ENCODE measurements at places on chromosomes 7 and 10.

- peak; percentile 70 for DNase-seq
Measured at GRCh38 chr10:70588859-70589570, 13.5 kb downstream of the PRF1 start.

DNA sequence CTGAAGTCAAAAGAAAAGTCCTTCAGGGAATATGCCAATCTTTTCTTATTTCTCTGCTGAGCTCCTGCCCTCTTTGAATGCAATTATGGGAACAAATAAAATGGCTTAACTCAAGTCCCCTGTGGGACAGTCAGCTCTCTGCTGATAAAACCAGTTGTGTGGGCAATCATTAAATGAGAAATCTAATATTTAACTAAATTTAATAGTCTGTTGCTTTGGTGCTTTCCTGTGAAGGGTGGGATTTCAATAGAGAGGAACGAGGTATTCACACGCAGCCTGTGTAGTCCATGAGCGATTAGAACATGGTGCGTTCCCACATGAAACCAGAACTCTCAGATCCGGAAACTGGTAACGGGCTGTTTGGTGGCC lies 138.4 kb downstream of the PAXIP1 start:
- DNase-seq = no peak

DNA sequence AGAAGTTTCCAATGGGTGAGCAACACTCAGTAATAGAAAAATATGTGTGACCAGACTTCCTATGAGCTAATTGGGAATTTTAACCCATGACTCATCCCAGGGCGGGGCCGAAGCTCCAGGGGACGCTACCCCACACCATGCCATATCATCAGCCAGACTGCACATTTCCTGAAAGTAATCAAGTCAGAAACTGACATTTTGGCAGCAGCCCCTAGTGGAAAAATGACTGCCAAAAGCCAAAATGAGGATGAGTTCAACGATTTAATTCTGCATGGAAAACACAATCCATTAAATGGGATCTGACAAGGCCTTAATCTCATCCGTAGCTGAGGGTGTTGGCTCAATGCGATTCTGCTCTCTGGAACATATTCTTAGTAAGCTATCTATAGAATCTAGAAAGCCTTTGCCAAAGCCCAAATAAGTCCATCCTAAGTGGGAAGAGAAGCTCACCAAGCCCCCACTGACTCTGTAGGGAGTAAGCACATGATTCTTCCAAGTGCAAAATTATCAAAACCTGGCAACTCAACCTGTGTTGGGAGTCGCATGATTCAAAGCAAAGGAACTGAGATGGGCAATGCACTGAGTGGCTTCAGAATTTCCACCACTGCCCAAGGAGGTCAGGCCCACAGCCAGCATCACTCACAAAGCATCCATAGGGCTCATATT lies 93.1 kb upstream of the PDE1C start:
- peak; percentile 79 for DNase-seq

DNA sequence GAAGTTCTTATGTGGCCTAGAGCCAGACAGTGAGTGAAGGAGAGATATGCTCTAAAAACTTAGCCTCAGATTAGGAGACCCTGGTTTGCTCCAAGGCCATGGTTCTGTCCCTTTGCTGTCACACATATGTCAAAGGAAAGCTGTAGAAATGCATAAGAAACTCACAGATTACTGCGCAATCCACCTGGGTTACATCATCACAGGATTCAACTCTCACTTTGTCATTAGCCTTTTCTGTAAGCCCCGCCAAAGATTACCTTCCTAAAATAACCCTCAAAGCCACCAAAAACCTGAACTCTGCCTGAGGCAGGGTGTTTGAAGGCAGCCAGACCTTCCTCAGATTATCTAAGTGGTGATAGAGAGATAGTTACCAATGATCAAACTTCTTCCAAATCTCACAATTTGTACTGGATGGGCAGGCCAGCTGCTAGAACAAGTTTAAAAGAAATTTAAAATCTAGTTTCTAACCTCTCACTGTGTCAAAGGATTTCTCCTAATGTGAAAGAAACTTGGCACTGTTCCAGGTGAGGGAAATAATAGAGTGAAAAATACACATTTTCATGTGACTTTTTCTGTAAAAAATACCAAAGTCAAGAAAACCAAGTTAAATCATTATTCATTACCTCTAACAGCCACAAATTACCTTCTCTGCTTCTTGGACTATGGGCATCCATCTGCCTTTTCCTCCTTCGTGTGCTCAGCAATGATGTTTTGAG lies 567.2 kb downstream of the SUGCT start:
- no peak for DNase-seq

GRCh38 chr10:108789919-108790318 lies 1133.4 kb downstream of the XPNPEP1 start:
- no peak for DNase-seq

GRCh38 chr10:34814913-34815184 lies 247 bp downstream of the PARD3 start:
- DNase-seq = no peak

DNA sequence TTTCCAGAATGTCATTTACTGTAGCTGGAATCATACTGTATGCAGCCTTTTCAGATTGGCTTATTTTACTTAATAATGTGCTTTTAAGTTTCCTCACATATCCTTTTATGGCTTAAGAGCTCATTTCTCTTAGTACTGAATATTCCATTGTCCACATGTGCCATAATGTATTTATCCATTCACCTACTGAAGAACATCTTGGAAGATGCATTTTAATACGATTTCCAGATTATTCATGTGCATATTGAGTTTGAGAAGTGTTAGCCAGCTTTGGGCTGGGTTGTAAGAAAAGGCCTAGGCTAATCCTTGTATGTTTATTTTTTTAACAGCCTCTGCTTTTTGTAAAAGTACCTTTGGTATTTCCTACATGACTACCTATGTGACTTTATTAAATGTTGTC lies 109.3 kb upstream of the MDFIC start:
- no peak for DNase-seq

DNA sequence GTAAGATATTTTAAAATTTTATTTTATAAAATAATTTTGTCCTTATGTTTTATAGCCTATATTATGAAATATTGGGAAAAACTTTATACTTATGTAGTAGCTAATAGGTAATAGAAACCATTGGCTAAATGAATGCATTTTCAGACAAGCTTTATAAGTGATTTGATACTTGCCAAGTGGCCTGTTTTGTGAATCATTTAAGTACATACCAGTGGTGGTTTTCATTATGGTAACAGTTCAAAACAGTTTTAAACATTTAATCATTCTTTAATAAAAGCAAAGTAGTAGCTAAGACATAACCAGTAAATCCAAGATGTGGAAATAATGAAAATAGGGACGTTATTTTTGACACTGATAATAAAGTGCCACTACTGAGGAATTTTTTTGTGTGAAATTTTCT lies 182.2 kb downstream of the PHF14 start:
- DNase-seq = no peak

GRCh38 chr10:103791858-103792257 lies 63.5 kb downstream of the SH3PXD2A start:
- no peak for DNase-seq

DNA sequence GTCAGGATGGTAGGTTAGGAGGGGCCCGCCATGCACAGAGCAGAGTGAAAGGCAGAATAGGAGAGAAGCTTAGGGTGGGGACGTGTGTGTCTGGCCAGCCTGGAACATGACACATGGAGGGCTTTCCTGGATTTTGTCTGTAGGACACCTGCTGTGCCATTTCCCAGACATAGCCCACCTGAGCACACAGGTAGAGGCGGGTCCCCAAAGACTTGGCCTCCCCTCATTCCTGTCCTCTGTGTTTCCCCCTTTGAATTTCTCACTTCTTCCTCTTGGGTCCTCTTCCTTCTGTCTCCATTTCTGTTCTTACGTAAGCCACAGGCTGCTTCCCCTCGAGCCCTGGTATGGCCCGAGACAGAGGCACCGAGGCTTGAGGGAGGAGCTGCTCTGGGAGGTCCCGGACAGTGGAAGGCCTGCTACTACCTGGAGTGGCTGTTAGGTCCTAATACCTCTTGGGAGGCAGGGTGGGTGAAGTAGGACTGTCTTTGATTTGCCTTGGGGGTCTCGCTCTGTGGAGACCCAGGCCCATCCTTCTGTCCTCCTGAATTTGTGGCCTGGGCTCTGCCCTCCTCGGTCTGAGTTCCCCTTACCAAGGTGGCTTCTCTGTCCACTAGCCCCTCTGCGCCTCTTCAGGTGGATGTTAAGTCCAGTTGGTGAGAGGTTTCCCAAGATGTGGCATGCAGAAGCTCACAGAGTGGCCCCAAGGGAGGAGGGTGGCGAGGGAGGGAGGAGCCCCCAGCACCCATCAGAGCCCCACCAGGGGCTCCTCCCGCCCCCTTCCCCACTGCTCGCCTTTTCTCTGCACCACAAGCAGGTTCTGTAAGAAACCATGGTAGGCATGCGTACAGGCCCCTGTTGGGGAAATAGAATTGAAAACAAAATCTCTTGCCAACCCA lies 5.5 kb downstream of the ZNF775 start:
- no peak for DNase-seq

- no peak for DNase-seq
Measured at GRCh38 chr7:121298831-121299239, 30.0 kb upstream of the WNT16 start.

- DNase-seq = no peak
Measured at GRCh38 chr7:46432708-46433107, 511.6 kb upstream of the IGFBP3 start.

- no peak for DNase-seq
Measured at GRCh38 chr7:127245607-127246006, 7.1 kb downstream of the GRM8 start.

- no peak for DNase-seq
Measured at GRCh38 chr10:131580076-131580652, 268.6 kb upstream of the TCERG1L start.

DNA sequence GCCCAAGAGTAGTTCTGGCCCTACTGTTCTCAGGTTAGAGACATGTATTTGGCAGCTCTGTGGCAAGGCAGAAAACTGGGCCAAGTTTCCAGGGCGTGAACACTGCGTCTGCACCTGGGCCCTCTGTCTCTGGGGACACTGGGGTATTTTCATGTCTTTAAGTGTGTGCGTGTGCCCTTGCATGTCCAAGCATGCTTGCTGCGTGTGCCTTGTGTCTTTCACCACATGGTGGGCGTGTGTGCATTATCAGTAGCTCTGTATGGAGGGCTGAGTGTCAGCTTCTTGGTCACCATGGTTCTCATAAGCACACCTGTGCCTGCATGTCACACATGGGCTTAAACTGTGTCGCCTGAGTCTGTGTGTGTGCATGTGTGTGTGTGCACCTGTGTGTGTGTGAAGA lies 69.3 kb downstream of the HIPK2 start:
- no peak for DNase-seq

DNA sequence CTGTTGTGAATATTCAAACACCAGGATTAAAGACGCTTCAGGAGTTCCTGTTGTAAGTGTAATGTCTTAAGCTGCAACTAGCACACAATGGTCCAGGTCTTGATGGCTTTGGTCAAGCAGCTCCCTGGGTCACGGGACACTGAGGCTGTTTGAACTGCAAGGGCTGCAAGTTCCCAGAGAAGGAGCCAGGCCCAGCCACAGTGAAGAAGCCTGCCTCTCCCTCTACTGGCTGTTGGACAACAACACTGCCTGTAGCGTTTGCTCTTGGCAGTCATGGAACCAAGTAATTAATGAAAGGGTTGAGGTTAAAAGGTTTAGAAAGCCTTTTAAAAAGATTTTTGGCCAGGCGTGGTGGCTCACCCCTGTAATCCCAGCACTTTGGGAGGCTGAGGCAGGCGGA lies 31.9 kb upstream of the GUSB start:
- peak; percentile 49 for DNase-seq

DNA sequence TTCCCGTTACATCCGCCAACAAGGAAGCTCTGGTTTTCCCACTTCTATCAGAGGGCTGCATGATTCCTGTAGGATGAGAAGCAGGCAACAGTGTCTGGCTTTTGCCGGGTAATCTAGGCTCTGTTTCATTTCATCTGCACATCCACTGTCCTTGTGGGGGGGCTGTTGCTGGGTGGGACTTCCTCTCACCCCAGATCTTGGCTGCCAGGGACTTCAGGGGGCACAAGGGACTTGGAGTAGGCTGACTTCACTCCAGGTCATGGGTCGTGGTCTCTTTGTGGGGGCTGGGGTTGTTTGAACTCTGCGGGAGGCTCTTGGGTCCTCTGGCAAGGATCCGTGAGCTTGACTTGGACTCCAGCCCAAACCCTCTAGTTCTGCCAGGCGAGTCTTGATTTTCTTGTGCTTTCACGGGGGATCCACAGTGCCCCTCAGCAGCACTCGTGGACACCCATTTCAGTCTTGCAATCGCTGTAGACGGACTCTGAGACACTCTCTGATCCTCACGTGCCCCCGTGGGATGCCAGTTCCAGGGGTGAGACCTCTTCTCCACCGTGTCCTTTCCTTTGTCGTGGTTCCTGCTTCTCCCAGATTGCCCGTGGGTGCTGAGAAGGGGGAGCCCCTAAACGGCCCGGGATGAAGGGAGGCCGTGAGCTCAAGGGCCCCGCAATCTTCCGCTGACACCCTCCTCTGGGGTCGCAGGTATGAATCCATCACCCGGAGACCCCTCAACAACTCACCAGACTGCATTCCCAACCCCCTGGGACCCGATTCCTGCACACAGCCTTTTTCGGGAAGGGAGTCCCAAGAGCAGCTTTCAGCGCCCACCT lies 21.4 kb upstream of the ZNF273 start:
- DNase-seq = no peak

DNA sequence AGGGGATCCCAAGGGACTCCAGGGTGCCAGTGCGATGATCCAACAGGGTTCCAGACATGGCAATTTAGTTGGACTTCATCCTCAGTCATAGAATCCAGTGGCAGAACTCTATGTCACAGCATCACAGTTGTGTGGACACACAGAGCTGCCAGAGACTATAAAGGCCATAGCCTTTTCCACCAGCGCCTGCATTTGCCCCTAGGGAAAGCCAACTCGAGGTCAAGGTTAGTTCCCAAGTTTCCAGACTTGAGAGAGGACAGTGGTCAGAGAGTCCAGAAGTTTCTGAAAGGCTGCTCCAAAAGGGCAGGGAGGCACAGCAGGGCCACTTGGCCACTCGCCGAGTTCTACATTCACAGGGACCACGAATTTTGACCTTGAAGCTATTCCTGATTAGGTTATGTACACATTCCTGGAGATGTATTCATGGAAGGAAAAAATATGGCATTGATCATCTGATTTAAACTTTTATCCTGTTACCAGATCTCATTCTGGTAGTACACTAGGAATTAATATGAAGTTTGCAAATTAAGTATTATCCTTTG lies 170.1 kb downstream of the KCNMA1 start:
- no peak for DNase-seq

DNA sequence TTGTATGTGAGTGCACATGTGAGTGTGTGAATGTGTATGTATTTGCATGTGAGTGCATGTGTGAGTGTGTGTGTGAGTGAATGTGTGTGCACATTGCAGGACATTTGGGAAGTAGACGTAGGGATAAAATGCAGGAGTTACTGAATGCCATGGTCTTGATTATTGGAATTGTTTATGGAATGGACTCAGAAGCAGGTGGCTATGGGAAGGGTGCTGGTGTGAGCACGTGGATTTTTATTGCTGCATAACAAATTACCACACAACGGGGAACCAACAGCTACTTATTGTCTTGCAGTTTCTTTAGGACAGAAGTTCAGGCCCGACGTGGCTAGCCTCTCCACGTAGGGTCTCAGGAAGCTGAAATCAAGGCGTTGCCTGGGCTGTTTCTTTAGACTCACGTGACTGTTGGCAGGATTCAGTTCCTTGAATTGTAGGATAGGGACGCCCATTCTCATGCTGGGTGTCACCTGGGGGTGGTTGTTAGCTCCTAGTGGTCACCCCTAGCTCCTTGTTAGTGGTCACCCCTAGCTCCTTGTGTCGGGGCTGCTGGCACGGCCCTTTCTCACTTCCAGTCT lies 48.3 kb upstream of the ZNF32 start:
- DNase-seq = no peak

Data from right cardiac atrium (tissue), 5 donors.